GM12878 (cell line): ENCODE measurements at places on chromosomes 11 and 22. TPM values are rescaled to one million over a fixed set of nuclear protein-coding genes. Genes with fewer than 3 reads are reported as not detected.

The PLEKHB1 gene
- 1.0 and 2.6 TPM in 2 replicates for total RNA-seq

DNA sequence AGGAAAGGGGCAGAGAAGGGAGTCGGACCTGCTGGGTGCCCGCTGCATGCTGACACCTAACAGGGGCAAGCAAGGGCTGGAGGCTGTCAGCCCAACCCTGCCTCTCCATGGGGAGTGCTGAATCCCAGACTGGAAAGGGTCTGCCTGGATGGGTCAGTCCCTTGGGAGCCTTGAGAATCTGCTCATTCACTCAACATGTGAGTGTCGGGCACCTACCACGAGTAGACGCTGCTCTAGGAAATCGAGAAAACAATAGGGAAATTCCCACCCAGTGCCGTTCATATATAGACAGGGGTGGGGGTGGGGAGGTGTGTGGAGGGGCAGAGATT lies 4.4 kb upstream of the CTSD start:
- H3K4me1 ChIP-seq: peaks cover 14% of the 10 kb centered on the region
- H3K27me3 ChIP-seq: no peaks in the 10 kb centered on the region
- H3K36me3 ChIP-seq: no peaks in the 10 kb centered on the region
- no peak for DNase-seq
- H3K27ac ChIP-seq: no peak overlapping the region

GRCh38 chr11:39304586-39304985 lies 2154.9 kb downstream of the LRRC4C start:
- no peaks in the 10 kb centered on the region for H3K36me3 ChIP-seq
- no peaks in the 10 kb centered on the region for H3K4me1 ChIP-seq
- DNase-seq: no peak
- H3K4me3 ChIP-seq: no peak overlapping the region
- no peaks in the 10 kb centered on the region for H3K27me3 ChIP-seq

The MRGPRE gene
- not detected in 2 replicates for total RNA-seq

GRCh38 chr11:117641008-117641915 lies 155.8 kb downstream of the DSCAML1 start:
- H3K27me3 ChIP-seq: peaks cover 3% of the 10 kb centered on the region; the same call in 1 of the 2 replicates
- H3K4me1 ChIP-seq: no peaks in the 10 kb centered on the region
- H3K36me3 ChIP-seq: no peaks in the 10 kb centered on the region
- no peak overlapping the region for H3K4me3 ChIP-seq

The CD248 gene
- total RNA-seq: 0.13 and 0.21 TPM in 2 replicates

- H3K36me3 ChIP-seq: peaks cover 13% of the 10 kb centered on the region
- no peak overlapping the region for H3K27ac ChIP-seq
- no peaks in the 10 kb centered on the region for H3K27me3 ChIP-seq
- H3K4me3 ChIP-seq: no peak overlapping the region
- no peak for DNase-seq
Measured at GRCh38 chr22:24153353-24153752, 27.9 kb upstream of the SUSD2 start.

DNA sequence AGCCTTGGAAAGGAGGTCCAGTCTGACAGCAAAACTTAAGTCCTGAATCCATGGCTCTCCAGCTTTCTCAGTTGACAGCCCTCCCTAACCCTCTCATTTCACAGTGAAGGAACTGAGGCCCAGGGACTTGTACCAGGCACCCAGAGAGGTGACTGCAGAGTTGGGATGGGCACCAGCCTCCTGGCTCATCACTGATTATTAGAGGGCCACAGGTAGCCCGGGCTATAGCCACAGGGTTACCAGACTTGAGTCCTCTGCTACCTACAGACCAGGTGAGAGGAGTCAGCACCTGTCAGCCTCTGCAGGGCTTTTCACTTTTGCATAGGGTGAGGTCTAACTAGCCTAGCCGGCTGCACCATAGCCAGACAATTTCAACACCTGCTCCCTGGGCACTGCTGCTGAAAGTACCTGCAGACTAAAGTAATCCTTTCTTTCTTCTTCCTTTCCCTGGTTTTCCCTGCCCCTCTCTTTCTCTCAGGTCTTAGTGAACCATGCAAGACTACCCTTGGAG lies 37.6 kb downstream of the SYT13 start:
- H3K27me3 ChIP-seq: no peaks in the 10 kb centered on the region; the same call in 1 of the 2 replicates
- DNase-seq: no peak
- H3K4me3 ChIP-seq: no peak overlapping the region
- H3K4me1 ChIP-seq: no peaks in the 10 kb centered on the region

- peaks cover 9% of the 10 kb centered on the region for H3K36me3 ChIP-seq
- H3K27ac ChIP-seq: no peak overlapping the region
- H3K4me1 ChIP-seq: peaks cover 19% of the 10 kb centered on the region
- DNase-seq: no peak
Measured at GRCh38 chr11:75004215-75004614, 15.5 kb downstream of the NEU3 start.

GRCh38 chr11:13534358-13534757 lies 38.6 kb upstream of the PTH start:
- H3K4me1 ChIP-seq: no peaks in the 10 kb centered on the region
- no peaks in the 10 kb centered on the region for H3K36me3 ChIP-seq
- H3K27ac ChIP-seq: no peak overlapping the region
- DNase-seq: no peak

DNA sequence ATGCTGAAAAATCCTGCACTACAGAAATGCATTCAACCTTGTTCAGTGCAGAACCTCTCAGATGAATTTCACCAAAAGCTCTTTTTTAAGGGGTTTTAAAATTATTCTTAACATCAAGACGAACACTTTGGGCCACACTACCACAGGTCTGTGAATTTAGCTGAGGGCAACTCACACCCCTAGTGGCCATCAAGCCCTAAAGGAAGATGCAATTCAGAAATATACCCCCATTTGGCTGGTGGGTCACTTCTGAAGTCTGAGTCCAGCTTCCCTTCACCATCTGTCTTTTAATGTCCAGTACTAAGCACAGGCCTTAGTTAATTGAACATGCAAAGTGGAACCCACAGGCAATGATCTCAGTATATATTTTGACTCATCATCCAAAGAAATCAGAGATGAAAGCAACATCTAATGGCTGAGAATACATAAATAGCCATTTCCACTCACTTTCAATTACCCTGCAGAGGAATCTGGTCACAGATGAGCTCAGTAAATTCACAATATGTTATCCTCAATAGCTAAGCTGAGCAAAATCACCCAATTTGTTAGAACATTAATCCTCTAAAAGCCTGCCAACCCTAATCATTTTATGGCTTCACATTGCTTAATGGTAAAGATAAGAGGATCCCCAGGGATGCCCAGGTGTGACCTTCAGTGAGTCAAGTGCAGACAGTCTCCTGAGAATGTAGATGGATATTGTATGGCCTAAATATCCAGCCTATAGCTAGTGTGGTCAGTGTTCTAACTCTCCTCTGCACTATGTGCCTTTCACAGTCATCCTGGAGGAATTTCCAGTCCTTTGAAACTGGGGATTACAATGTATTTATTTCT lies 50.3 kb downstream of the FAM76B start:
- no peak overlapping the region for H3K4me3 ChIP-seq
- H3K27ac ChIP-seq: no peak overlapping the region
- no peaks in the 10 kb centered on the region for H3K4me1 ChIP-seq
- H3K36me3 ChIP-seq: no peaks in the 10 kb centered on the region
- H3K27me3 ChIP-seq: no peaks in the 10 kb centered on the region

The ART1 gene
- not detected in 2 replicates for total RNA-seq

DNA sequence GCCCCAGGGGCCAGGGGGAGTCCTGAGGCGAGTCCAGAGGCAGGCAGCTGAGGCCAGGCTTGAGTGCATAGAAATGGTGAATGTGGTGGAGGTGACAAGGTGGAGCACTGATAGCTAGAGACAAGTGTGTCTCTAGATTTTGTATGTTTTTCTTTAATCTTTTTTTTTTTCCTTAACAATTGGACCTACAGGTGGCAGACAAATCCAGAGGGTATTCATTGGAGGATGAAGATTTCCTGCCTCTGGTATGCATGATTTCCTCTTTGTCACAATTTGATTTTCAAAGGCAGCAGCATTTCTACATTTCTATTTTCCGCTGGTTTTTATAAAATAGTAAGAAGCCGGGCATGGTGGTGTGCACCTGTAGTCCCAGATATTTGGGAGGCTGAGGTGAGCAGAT lies 47.7 kb upstream of the DKK3 start:
- DNase-seq: no peak
- no peak overlapping the region for H3K27ac ChIP-seq
- no peak overlapping the region for H3K4me3 ChIP-seq
- H3K4me1 ChIP-seq: no peaks in the 10 kb centered on the region
- no peaks in the 10 kb centered on the region for H3K36me3 ChIP-seq
- H3K27me3 ChIP-seq: no peaks in the 10 kb centered on the region

The APOBEC3H gene
- 7.5 and 9.4 TPM in 2 replicates for total RNA-seq

GRCh38 chr11:13169709-13170108 lies 107.9 kb upstream of the BMAL1 start:
- no peaks in the 10 kb centered on the region; the same call in 1 of the 2 replicates for H3K27me3 ChIP-seq
- H3K4me3 ChIP-seq: no peak overlapping the region
- no peak for DNase-seq
- no peaks in the 10 kb centered on the region for H3K4me1 ChIP-seq

GRCh38 chr11:13889552-13890249 lies 72.8 kb upstream of the SPON1 start:
- H3K27me3 ChIP-seq: no peaks in the 10 kb centered on the region
- no peak for DNase-seq
- H3K4me3 ChIP-seq: no peak overlapping the region
- H3K4me1 ChIP-seq: no peaks in the 10 kb centered on the region
- no peak overlapping the region for H3K27ac ChIP-seq

DNA sequence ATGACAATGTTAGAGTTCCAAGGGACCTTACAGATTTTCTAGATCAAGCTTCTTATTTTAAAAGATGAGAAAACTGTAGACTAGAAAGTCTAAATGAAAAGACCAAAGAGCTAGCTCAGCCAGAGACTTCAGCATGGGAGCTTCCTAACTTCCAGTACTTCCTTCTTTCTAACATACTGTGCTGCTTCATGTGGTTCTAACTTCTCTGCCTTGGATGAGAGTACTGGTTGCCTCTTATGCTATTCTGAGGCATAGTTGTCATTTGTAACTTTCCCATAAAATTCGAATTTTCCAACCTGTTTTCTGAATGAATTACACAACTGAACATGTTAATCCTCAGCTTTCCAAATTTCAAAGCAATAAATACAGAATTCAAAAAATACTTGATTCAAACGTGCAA lies 1.8 kb downstream of the MTMR2 start:
- H3K36me3 ChIP-seq: no peaks in the 10 kb centered on the region
- H3K4me3 ChIP-seq: no peak overlapping the region
- H3K27ac ChIP-seq: no peak overlapping the region

The SYT13 gene
- total RNA-seq: not detected in 2 replicates

DNA sequence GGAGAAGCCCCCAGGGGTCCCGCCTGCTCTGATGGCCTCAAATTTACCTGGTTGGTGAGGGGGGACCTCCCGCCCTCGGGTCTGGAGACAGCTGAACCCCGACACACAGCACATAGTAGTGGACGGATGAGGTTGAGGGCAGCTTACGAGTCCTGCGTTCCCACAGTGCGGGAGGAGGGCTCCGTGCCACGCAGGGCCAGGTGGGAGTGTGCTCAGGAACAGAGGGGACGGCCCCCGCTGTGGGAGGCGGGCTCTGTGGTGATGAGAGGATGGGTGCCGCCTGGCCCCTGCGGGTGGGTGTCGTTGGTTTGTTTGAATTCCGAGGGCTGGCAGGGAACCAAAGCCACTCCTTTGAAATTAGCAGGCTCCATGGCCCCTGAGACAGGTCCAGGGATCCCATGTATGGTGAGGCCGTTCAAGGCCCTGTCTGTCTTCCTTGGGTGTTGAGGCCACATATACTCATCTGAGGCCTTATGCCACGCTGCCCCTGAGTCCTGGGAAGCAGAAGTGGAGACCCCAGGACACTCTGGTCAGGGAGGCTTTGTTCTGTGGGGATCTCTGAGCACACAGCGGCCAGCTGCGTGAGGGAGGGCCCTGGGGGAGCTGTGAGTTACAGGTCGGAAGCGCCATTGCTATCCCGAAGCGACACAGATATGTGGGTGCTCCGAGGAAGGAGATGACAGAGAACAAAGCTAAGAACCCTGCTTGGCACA lies 21.9 kb downstream of the NADSYN1 start:
- H3K27ac ChIP-seq: no peak overlapping the region
- H3K27me3 ChIP-seq: no peaks in the 10 kb centered on the region
- no peak overlapping the region for H3K4me3 ChIP-seq
- no peaks in the 10 kb centered on the region for H3K4me1 ChIP-seq
- H3K36me3 ChIP-seq: peaks cover 32% of the 10 kb centered on the region
- no peak for DNase-seq

The DGCR6 gene
- total RNA-seq: 0.13 and 0.31 TPM in 2 replicates

The TRPC6 gene
- not detected in 2 replicates for total RNA-seq

GRCh38 chr11:62125881-62126280 lies 2.1 kb downstream of the INCENP start:
- H3K27ac ChIP-seq: no peak overlapping the region
- H3K4me1 ChIP-seq: no peaks in the 10 kb centered on the region; the same call in 1 of the 2 replicates
- peaks cover 28% of the 10 kb centered on the region for H3K36me3 ChIP-seq
- H3K4me3 ChIP-seq: peak overlapping the region; percentile 95
- DNase-seq: no peak

DNA sequence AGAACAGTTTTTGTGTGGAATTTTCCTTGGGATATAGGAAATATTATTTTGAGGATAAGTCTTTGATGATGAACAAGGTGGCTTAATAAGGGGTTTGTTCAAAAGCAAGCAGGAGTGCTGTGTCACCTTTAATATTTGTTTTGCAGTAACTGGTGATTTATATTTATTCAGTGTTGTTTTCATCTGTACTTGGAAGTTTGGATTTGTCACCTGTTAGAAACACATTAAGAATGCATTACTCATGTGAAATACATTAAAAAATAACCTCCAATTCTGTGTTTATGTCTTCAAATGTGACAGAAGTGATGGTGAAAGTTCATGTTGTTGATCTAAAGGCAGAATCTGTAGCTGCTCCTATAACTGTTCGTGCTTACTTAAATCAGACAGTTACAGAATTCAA lies 70.5 kb downstream of the DKK3 start:
- DNase-seq: no peak
- no peak overlapping the region for H3K27ac ChIP-seq
- H3K4me1 ChIP-seq: no peaks in the 10 kb centered on the region
- H3K4me3 ChIP-seq: no peak overlapping the region
- no peaks in the 10 kb centered on the region for H3K27me3 ChIP-seq

The CCDC90B gene
- 28.7 and 33.2 TPM in 2 replicates for total RNA-seq

The CRYAB gene
- total RNA-seq: not detected in 2 replicates

The BUD13 gene
- total RNA-seq: 23.8 and 25.6 TPM in 2 replicates

The SOX10 gene
- not detected in 2 replicates for total RNA-seq
